ENCODE measurements at places on chromosomes 6 and 20. TPM values are rescaled to one million over a fixed set of nuclear protein-coding genes. Genes with fewer than 3 reads are reported as not detected.

GRCh38 chr6:31586008-31586407, at the start of gene LST1:
Gene LST1 (plus strand): TSS chr6:31586277. CDS start chr6:31587300, 1,023 bp downstream.
- H3K27me3 ChIP-seq: no peaks in the 10 kb centered on the region
- peaks cover 12% of the 10 kb centered on the region for H3K4me1 ChIP-seq
- no peak within 1 kb of the TSS for H3K4me3 ChIP-seq
- DNase-seq: no peak
- no peaks in the 10 kb centered on the region for H3K36me3 ChIP-seq
- no peak within 1 kb of the TSS for H3K27ac ChIP-seq

GRCh38 chr6:133359256-133359655, 118.1 kb downstream of the EYA4 start:
- no peaks in the 10 kb centered on the region for H3K4me1 ChIP-seq
- no peak overlapping the region for H3K27ac ChIP-seq
- H3K27me3 ChIP-seq: no peaks in the 10 kb centered on the region
- DNase-seq: no peak
- H3K36me3 ChIP-seq: no peaks in the 10 kb centered on the region

GRCh38 chr6:131431718-131432117, 141.3 kb upstream of the ARG1 start:
- H3K4me1 ChIP-seq: peaks cover 9% of the 10 kb centered on the region
- no peaks in the 10 kb centered on the region for H3K36me3 ChIP-seq
- no peak overlapping the region for H3K27ac ChIP-seq
- H3K27me3 ChIP-seq: no peaks in the 10 kb centered on the region
- DNase-seq: no peak

DNA sequence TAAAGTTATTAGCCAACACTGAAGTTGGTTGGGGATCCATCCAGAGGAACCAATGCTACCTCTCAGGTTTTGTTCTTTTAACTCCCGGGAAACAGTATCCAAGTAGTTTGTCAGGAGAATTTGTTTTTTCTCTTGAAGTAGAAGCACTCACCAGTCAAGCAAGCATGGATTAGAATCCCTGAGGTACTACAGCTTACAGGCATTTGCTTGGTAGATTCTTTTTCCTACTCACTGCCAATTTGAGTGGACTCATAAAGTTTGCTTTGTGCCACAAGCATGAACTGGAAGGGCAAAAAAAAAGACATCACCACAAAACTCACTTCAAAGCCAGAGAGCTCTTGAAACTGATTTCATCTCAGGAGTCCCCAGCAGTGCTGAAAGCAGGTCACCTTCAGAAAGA, 167.4 kb downstream of the MBOAT1 start:
- H3K4me1 ChIP-seq: no peaks in the 10 kb centered on the region
- H3K36me3 ChIP-seq: no peaks in the 10 kb centered on the region
- DNase-seq: no peak
- no peak overlapping the region for H3K4me3 ChIP-seq

- H3K4me1 ChIP-seq: no peaks in the 10 kb centered on the region
- DNase-seq: no peak
- no peak overlapping the region for H3K4me3 ChIP-seq
- no peaks in the 10 kb centered on the region for H3K36me3 ChIP-seq
Measured at GRCh38 chr20:2599288-2600006, 53.0 kb upstream of the NOP56 start.

DNA sequence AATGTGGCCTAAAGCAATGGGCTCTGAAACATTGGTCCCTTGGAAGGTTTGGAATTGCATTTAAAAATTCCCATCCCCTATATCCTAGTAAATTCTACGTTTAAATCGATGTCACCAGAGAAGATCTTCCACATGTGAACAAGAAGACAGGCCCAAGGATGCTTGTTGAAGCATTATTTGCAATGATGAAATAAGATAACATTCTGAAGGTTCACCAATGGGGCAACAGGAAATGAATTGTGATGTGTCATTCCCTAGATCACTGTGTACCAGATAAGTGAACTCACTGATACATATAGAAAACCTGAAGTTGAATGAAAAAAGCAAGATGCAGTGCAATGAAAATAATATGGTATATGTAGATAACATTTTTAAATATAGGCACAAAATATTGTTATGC, 464.3 kb upstream of the BTBD3 start:
- H3K4me1 ChIP-seq: no peaks in the 10 kb centered on the region
- no peaks in the 10 kb centered on the region for H3K27me3 ChIP-seq
- H3K36me3 ChIP-seq: no peaks in the 10 kb centered on the region
- no peak for DNase-seq

DNA sequence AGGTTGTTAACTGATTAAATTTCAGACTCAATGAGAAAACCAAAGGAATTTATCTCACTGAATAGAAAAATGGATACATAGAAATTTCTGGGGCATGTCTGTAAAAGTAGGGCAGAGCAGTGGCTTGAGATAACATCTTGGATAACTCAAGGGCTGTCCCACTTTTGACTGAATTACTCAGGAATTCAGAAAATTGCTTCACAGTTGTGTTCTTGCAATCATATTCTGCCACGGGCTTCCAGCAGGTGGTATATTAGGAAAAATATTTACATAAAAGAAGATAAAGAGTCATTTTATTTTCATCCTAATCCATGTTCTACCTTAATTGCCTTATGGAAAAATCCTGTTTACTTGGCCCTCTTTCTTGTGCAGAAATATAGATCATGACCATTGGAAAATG, 156.4 kb upstream of the AKIRIN2 start:
- no peak for DNase-seq
- no peaks in the 10 kb centered on the region for H3K36me3 ChIP-seq
- no peak overlapping the region for H3K27ac ChIP-seq

DBNDD2 gene
- 20.5 TPM for total RNA-seq

KCNB1 gene
- 0.52 TPM for total RNA-seq

DNA sequence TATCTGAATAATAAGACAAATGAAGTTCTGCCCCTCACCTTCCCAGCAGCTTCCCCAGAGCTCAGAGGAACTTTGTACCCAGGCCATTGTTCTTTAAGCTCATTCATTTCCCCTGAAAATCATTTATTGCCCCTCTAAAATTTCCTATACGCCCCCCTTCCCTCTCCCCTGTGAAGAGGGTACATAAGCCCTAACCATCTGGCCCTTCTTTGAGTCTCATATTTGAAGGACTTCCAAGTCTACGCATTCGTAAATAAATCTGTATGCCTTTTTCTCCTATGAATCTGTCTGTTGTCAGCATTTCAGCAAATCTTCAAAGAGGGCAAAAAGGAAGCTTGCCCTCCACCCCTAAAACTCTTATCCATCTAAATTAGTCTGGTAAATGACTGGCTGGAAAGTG, 73.1 kb upstream of the DST start:
- no peak for DNase-seq
- no peak overlapping the region for H3K27ac ChIP-seq
- H3K4me3 ChIP-seq: no peak overlapping the region
- peaks cover 4% of the 10 kb centered on the region for H3K4me1 ChIP-seq

DNA sequence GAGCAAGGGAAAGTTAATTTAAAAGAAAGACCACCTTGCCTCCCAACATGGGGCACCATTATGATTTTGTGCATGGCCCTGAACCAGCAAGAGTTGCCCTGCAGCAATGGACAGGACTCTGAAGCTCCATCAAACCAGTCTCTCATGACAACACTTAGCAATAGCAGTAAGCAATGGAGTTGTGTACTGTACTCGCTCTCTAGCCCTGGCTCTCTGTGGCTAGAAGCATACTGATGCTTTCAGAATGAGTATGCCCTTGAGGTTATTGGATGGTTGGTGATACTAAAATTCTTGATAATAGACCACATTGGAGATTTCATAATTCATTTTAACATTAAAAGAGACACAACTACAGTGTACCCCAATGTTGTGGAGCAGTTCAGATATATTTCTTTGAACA, 23.2 kb upstream of the LMBRD1 start:
- H3K36me3 ChIP-seq: no peaks in the 10 kb centered on the region
- H3K27ac ChIP-seq: no peak overlapping the region
- H3K4me1 ChIP-seq: peaks cover 15% of the 10 kb centered on the region
- H3K27me3 ChIP-seq: no peaks in the 10 kb centered on the region
- DNase-seq: no peak

- no peaks in the 10 kb centered on the region for H3K27me3 ChIP-seq
- DNase-seq: no peak
- H3K4me1 ChIP-seq: no peaks in the 10 kb centered on the region
Measured at GRCh38 chr20:1484438-1485116, 6.6 kb downstream of the SIRPB2 start.

DNA sequence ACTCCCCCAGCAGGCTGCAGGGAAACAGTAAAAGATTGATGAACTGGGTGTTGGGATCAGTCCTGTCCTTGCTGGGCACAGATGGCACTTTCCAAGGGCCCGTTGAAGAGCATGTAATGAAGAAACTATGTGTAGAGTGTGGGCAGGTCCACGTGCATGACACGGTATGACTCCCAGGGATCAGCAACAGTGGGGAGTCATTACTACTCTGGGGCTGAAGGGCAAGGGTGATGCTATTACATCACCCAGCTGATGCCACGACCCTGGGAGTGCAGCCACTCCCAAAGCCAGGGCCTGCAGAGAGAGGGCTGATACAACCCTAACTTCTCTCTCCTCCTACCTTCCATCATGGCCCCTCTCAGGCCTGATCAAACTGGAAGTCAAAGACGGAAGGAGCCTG, 20.1 kb downstream of the KCNK17 start:
- no peaks in the 10 kb centered on the region for H3K27me3 ChIP-seq
- no peaks in the 10 kb centered on the region for H3K4me1 ChIP-seq

LGSN gene
- total RNA-seq: 0.26 TPM
